ENCODE measurements at places on chromosomes 11 and 22.

DNA sequence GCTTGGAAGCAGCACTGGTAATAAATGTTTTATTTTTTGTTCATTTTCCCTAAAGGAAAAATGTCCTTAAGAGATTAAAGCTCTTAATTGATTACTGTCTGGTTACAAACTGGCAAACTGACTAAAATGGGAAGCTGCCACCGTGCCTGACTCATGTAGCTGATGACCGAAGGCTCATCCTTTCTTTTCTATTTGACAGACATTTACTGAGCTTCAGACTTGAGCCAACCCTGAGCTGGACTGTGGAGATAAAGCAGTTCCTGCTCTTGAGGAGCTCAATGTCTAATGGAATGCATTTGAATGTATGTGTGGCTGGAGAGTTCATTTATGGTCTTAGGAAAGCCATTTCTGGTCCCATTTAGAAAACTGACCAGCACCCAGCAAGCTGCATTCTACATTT is 91.3 kb downstream of the RNF169 start:
- DNase-seq: no peak

DNA sequence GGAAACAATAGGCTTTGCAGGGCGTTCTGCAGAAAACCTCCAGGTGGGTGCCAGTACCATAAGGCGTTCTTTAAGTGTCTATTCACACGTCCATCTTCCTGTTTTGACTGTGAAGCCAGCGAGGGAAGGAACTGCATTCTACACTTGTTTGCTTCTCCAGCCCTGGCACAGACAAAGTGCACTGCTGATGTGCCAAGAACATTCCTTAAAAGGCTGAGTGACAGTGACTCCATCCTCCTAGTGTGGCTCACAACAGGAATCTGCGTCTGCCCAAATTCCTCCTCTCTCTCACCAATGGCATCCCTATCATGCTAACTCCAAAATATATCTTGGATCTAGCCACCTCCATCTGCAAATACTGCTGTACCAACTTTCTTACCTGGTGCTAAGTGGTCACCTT is 407.4 kb upstream of the SYN3 start:
- DNase-seq: no peak

GRCh38 chr11:76074148-76075095 is 131.9 kb downstream of the WNT11 start:
- no peak for DNase-seq

DNA sequence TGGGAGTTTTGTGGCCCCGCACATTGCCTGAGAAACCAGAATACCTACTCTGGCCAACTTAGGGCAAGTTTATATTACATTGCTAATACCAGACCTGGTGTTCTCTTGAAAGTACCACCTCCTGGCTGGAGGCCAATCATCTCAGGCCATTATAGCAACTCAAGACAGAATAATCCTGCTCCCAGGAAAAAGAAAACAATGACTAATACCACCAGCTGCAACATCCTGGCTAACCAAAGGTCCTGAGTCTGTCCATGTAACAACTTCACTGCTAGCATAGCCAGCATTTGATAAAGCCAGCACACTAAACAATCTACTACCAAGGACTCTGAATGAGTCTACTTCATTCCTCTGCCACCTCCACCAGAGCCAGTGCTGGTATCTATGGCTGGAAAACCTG is 1298.7 kb upstream of the CNTN5 start:
- no peak for DNase-seq

DNA sequence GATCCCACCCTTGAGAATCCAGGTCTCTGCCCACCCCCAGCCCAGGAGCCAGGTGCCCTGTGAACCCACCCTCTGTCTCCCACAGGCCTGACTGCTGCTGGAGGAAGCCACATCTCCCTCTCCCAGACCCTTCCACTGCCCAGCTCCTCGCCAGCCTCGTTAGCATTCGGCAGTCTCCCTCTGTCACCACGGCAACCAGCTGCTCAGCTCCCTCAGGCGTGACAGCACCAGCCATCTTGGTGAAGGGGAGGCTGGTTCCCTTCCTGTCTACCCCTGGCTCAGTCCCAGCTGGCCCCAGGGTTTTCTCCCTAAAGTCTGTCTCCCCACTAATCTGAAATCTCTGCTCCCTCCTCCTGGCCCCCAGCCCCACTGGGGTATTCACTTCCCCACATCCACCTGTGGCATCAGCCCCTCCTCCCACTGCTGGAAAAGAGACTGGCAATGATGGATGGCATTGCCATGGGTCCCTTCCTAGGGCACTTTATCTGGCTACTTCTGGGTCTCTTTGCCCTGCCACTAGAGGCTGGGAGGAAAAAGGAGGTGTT is 28.1 kb downstream of the NRXN2 start:
- DNase-seq: no peak

DNA sequence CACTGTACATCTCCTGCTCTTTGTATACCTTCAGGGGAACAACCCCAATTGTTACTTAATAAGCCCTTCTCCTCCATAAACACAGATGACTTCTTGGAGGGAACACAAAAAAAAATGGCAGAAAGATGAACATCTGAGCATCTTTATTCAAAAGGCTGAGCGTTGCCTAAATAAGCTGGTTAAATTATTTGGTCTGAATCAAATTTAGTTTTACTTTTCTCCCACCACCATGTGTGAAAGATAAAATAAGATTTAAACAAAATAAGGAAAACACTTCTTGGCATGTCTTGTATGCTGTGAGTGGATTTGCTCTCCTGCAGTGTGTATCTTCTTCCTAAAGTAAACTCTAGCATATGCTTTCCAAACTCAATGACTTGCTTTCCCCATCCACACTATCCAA is 137.9 kb downstream of the DCDC1 start:
- DNase-seq: no peak

DNA sequence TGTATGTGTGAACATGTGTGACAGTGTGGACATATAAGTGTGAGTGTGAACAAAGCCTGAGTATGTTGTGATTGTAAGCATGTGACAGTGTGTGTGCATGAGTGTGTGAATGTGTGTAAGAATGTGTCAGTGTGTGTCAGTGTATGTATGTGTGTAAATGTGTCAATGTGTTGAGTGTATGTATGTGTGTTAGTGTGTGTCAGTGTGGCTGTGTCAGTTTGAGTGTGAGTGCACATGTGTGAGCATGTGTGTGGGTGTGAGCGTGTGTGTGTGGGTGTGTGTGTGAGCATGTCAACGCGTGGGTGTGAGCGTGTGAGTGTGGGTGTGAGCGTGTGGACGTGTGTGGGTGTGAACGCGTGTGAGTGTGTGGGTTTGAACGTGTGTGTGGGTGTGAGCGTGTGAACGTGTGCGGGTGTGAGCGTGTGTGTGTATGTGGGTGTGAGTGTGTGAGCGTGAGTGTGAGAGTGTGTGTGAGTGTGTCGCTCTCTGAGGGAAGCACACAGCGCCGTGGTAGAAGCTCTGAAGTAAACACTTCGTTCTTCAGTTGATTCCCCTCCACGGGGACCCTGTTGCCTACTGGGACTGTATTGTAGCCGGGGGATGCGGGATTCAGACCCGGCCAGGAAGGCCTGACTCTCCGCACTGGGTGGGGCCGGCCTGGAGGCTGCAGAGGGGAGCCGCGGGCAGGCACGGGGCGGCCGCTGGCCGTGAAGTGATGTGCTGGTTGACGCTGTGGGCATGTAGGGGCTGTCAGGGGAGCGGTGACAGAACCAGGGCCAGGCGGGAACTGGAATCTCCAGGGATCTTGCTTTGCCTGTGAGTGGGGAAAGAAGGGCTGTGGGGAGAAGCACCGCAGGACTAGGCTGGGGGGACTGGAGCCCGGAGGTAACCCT is 21.1 kb downstream of the RPS6KA4 start:
- no peak for DNase-seq

- no peak for DNase-seq
Measured at GRCh38 chr11:42762348-42762747, 549.4 kb upstream of the API5 start.

DNA sequence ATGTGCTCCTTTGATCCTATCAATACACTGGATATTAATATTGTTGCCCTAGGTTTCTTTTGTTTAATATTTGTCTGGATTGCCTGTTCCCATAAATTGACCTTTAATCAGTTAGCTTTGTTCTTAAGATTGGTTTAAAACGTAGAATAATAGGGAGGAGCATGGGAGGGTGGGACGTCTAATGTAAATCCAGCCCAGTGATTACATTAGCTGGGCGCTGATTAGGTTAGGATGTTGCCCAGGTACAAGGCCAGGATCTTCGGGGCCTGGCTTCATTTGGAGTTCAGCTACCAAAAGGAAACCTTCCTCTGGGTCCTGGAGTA is at the start of gene SRSF8:
TSS of gene SRSF8 (plus strand) at position 204 of the 323 bp plus-strand sequence. CDS start 308 bp downstream, outside the sequence.
- DNase-seq: no peak

- DNase-seq: no peak
Measured at GRCh38 chr11:19218786-19219460, 17.1 kb upstream of the CSRP3 start.

GRCh38 chr11:114050258-114050927 is 9.1 kb upstream of the ZBTB16 start:
- DNase-seq: no peak

DNA sequence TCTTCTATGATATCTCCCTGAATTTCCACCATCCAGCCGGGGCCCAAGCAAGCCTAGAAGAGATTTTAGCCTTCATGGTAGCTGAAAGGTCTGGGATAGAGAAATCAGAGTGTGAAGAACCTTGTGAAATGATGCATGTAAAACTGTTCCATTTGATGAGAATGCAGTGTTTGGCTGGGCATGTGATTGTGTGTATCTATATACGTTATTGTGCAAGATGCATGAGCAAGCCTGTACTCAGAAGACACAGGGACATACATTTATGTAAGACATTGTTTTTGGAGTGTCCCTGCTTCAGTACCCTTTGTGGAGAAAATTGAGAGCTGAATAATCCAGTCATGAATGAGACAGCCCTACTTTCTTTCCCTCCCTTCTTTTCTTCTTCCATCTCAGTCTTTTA is 15.2 kb upstream of the OR52K2 start:
- no peak for DNase-seq

All from stimulated activated CD4-positive, alpha-beta T cell treated with anti-CD3 and anti-CD28 coated beads, TNF-alpha, amount 100 ng/mL, for 1 hour (primary cell).